Left renal cortex interstitium (tissue), 4 donors: ENCODE measurements at places on chromosomes 12 and 14. TPM values are rescaled to one million over a fixed set of nuclear protein-coding genes. Genes with fewer than 3 reads are reported as not detected.

Gene ESR2
- 0.84 TPM for polyA plus RNA-seq

Gene KRT6C
- not detected for polyA plus RNA-seq

Gene CHFR
- polyA plus RNA-seq: 29.3 TPM

DNA sequence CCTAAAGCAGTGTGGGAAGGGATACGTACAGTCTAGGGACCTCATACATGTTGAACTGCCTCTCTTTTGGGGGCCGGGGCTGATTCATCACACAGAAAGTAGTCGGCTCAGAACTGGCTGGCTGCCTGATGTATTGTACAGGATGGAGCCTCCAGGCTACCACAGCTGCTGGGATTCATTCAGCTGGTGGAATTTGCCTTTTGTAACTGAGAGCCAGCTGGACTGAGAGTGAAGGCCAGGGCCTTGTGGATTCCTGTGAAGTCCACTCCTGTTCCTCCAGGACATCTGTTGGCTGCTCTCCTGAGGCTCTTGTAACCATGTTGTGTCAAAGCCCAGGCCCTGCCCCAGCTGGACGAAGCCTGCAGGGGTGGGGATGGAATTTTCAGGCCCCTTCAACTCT lies 116.3 kb upstream of the PRICKLE1 start:
- no peak for DNase-seq

DNA sequence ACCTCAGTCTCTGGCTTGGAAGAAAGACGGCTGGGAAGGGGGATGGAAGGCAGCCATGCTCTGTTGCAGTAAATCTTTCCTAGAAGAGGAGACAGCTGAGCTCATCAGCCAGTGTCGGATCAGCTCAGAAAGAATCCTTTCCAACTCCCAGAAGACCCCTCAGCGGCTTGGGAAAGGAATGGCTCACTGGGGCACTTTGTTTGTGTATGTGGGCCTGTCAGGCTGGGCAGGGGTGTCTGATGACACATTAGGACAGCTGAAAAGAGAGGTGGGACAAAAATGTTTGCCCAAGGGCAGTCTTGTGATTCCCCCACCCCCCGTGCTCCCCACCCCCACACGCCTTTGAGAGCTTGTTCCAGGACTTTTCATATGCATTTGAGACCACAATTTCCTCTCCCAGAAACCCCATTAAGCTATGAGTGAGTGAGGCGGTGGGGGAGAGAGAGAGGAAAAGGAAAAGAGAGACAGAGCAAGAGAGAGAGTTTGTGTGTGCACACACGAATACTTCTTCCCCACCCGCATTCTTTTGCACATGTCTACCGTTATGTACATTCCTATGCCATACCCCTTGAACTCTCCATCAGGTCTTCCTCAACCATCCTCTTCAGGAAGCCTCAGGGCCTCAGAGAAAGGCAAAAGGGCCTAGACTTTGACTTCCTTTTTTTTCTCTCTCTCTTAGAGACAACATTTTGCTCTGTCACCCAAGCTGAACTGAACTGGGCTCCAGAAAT lies 198.9 kb downstream of the ZFP36L1 start:
- no peak for DNase-seq

GRCh38 chr12:11943919-11944700 lies 126.6 kb upstream of the BCL2L14 start:
- DNase-seq: no peak

DNA sequence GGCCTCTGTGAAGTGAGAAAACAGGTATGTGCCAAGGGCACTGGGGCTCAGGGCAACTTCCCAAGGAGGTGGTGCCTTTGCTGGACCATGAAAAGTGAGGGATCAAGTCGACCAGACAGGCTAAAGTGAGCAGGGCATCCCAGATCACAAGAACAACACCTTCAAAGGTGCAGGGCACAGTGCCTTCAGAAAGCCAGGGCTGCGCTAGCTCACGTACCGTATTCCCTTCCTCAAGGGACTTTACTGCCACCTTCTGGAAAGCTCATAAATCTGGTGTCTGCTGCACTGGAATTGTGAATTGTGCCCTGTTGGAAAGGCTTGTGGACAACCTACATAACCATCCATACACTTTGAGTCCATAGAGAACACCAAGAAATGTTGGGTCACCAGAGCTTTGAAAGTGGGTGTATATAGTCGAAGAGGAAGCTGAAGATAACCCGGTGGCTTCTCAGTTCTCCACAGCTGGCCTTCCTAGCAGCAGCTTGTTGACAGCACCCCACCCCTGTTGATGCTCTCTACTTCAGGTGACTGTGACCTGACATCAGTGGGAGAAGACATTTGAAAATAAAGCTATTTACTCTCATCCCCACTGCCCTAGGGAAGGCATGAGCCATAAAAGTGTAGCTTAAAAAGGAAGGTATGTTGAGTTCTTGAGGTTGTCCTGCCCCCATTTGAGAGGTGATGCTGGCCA lies 24.5 kb downstream of the FIGNL2 start:
- DNase-seq: no peak
